ENCODE measurements at places on chromosomes 2 and 18.

- no peak for DNase-seq
- H3K27me3 ChIP-seq, result no peaks in the 10 kb centered on the region
- H3K4me1 ChIP-seq, result no peaks in the 10 kb centered on the region
- H3K36me3 ChIP-seq, result no peaks in the 10 kb centered on the region
- H3K4me3 ChIP-seq, result no peak overlapping the region
Observed at GRCh38 chr2:132757002-132757589, 87.1 kb upstream of the LYPD1 start.

GRCh38 chr2:24432121-24432520 lies 58.9 kb upstream of the NCOA1 start:
- H3K4me1 ChIP-seq, result no peaks in the 10 kb centered on the region
- no peaks in the 10 kb centered on the region for H3K27me3 ChIP-seq
- H3K36me3 ChIP-seq, result no peaks in the 10 kb centered on the region
- H3K4me3 ChIP-seq, result no peak overlapping the region

DNA sequence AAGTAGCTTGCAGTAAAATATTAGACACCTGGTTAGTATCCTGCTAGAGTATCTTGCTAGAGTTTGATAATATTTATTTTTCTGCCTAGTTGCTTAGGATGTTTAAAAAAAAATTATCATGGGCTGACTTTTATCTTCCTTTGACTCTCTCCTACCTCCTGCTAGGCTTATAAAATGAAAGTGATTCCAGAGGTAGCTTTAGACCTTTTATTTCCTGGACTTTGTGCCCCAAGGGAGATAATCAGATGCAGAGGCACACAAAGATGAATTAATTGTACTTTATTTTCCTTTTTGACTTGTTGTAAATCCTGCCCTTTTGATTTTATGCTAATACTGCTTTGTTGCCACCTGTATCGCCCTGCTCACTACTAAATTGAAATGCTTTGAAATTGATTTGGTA lies 130.7 kb downstream of the WDSUB1 start:
- no peak for DNase-seq
- no peak overlapping the region for H3K4me3 ChIP-seq
- H3K27me3 ChIP-seq, result no peaks in the 10 kb centered on the region
- H3K36me3 ChIP-seq, result no peaks in the 10 kb centered on the region
- peaks cover 11% of the 10 kb centered on the region for H3K4me1 ChIP-seq

DNA sequence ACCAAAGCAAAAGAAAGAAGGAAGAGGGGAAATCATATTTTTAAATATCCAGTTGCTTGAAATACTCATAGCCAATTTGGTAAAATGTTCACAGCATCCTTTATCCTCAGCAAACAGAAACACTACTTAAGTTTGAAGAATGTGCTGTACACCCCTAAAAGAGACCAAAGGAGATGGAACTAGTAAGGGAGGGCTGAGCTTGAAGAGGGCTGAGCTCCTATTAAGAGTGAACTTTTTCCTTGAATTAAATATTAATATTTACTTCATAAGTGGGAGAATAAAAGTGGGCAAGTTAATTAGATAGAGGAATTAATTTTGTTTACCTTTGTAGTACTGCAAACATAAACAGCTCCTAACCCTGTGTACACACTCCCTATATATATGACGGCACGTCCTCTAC lies 7.0 kb downstream of the EVX2 start:
- DNase-seq, result no peak
- peaks cover 10% of the 10 kb centered on the region for H3K4me1 ChIP-seq
- H3K27ac ChIP-seq, result no peak overlapping the region
- no peak overlapping the region for H3K4me3 ChIP-seq
- peaks cover 83% of the 10 kb centered on the region for H3K27me3 ChIP-seq

- no peaks in the 10 kb centered on the region for H3K27me3 ChIP-seq
- H3K36me3 ChIP-seq, result no peaks in the 10 kb centered on the region
- no peaks in the 10 kb centered on the region for H3K4me1 ChIP-seq
- H3K27ac ChIP-seq, result no peak overlapping the region
- DNase-seq, result no peak
Observed at GRCh38 chr2:239763433-239764097, 261.6 kb downstream of the NDUFA10 start.

Measured in T-helper 2 cell treated with Interferon-gamma antibody and Interleukin-4, amounts not matched to agents 5 μg/mL and 100 μg/mL, for 36 hours (primary cell).